ENCODE measurements at places on chromosomes 2 and 18. TPM values are rescaled to one million over a fixed set of nuclear protein-coding genes. Genes with fewer than 3 reads are reported as not detected.

DNA sequence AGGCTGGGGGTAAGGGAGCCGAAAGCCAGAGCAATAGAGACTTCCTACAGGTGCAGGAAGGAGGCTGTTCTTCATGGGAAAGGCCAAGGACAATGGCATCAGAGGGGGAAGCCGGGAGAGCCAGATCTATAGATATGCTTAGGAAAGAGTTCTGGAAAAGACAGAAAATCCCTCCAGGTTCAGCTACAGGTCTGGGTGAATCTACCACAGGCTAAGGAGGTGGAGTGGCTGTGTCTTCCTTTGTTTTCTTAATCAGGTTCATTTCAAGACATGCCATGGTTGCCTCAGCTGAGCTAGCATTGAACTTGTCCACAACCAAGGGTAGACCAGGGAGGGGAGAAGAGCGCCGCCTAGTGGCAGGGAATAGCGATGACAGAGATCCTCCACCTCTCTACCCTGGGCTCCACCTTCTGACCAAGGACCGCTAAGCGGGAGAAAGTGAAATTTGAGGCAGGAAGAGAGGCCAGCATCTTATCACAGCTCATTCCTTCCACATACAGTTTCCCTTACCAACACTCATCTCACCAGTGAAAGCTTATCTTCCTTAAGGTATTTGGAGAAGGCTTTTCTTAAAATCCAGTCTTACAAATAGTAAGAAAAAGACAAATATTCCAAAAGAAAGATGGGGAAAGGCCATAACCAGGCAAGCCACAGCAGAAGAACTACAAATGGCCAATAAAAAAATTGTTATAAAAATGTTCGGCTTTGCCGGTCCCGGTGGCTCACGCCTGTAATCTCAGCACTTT, 74.2 kb downstream of the VIT start:
- H3K27me3 ChIP-seq, result no peaks in the 10 kb centered on the region
- H3K36me3 ChIP-seq, result no peaks in the 10 kb centered on the region
- no peak overlapping the region for H3K27ac ChIP-seq
- DNase-seq, result peak; percentile 49
- H3K4me1 ChIP-seq, result no peaks in the 10 kb centered on the region
- no peak overlapping the region for H3K4me3 ChIP-seq

DNA sequence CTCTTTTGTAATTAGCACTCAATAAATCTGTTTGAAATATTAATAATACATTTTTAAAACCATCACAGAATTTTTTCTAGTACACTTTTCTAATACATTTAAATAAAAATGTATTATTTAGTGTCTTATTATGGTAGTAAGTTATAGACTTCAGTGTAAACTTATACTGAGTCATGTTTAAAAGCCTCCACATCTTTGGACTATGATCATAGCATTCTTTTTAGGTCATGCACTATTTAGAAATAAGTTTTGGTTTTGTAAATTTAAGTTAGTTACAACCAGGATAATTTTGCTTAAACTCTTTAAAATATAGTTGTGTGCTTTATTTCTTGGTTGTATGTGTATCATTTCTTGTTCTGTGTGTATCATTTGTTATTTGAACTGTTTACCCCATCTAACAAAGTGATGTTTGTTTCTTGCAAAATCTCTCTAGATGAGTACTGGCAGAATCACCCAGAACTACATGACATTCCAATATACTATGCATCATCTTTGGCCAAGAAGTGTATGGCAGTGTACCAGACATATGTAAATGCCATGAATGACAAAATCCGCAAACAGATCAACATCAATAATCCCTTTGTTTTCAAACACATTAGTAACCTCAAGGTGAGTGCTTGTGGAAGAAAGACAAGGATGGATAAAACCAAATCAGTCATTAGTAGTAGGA, 16.7 kb downstream of the CPSF3 start:
- no peak overlapping the region for H3K4me3 ChIP-seq
- no peaks in the 10 kb centered on the region for H3K4me1 ChIP-seq
- peak; percentile 33 for DNase-seq
- H3K27ac ChIP-seq, result no peak overlapping the region
- H3K27me3 ChIP-seq, result no peaks in the 10 kb centered on the region

- H3K4me3 ChIP-seq, result no peak overlapping the region
- H3K27ac ChIP-seq, result no peak overlapping the region
- H3K4me1 ChIP-seq, result no peaks in the 10 kb centered on the region
Observed at GRCh38 chr2:172211512-172211911, 108.8 kb upstream of the DLX2 start.

- DNase-seq, result no peak
- H3K4me3 ChIP-seq, result no peak overlapping the region
- no peaks in the 10 kb centered on the region for H3K4me1 ChIP-seq
- no peaks in the 10 kb centered on the region for H3K36me3 ChIP-seq
- H3K27me3 ChIP-seq, result no peaks in the 10 kb centered on the region
- H3K27ac ChIP-seq, result no peak overlapping the region
Observed at GRCh38 chr2:112021781-112022231, 33.3 kb upstream of the TMEM87B start.

GRCh38 chr2:2762913-2763312, 431.8 kb upstream of the MYT1L start:
- no peaks in the 10 kb centered on the region for H3K4me1 ChIP-seq
- H3K27me3 ChIP-seq, result no peaks in the 10 kb centered on the region
- H3K27ac ChIP-seq, result no peak overlapping the region
- H3K4me3 ChIP-seq, result no peak overlapping the region
- H3K36me3 ChIP-seq, result no peaks in the 10 kb centered on the region

The SDC1 gene
- 13.3 TPM for total RNA-seq

The DHRS9 gene
- total RNA-seq, result not detected

The ALPI gene
- not detected for total RNA-seq
